NB4 (cell line): ENCODE measurements at places on chromosomes 2 and 18.

GRCh38 chr2:47686018-47686417 lies 96.9 kb upstream of the MSH6 start:
- no peak for DNase-seq

- no peak for DNase-seq
Measured at GRCh38 chr2:190267302-190267701, 52.3 kb downstream of the HIBCH start.

GRCh38 chr2:174247474-174248186 lies 702 bp downstream of the OLA1 start:
- DNase-seq, result peak; percentile 53

GRCh38 chr2:140246957-140247356 lies 1466.8 kb upstream of the NXPH2 start:
- no peak for DNase-seq

- DNase-seq, result no peak
Measured at GRCh38 chr2:154697418-154698252, 860 bp upstream of the KCNJ3 start.

GRCh38 chr18:6367208-6367607 lies 47.5 kb downstream of the L3MBTL4 start:
- no peak for DNase-seq

DNA sequence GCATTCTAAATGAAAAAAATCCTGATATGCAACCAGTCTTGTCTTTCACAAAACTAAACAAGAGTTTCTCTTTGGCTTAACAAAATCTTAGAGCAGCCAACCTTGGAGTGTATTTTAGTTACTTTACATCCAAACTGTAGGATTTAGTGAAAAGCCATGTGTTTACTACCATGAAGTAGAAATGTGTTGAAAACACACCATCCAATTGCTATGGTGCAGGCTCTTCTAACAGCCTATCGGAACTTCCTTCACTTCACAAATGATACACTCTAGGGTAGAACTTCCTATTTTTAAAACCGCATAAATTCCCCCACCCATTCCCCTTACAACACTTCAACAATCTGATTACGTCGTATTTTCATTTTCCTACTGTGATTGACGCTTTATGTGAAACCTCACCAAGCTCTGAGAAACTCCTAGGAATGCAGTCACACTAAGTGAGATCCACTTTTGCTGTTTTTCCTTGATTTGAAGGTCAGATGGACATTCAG lies 74.4 kb upstream of the MAP4K4 start:
- DNase-seq, result peak; percentile 87

DNA sequence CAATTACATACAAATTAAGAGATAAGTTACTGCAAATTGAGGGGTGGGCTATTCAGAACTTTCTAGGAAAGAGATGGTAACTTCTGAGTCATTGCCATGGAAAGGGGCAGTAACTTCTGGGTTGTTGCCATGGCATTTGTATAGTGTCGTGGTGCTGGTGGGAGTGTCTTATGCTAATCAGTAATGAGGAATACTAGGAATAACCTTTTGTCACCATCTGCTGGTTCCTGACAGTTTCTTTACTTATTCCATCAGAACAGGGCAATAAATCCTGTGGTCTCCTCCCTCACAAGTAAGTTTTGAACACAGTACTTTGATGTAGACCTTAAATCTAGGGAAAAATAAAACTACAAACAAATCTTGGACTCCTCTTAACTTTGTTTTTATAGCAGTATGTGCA lies 435.4 kb downstream of the BCL11A start:
- DNase-seq, result peak; percentile 43
